Esophagus squamous epithelium (tissue), 5 donors: ENCODE measurements at places on chromosomes 2 and 18.

GRCh38 chr2:37898448-37898847, 26.6 kb upstream of the RMDN2 start:
- no peak for DNase-seq

GRCh38 chr2:136057802-136058140, 60.2 kb downstream of the CXCR4 start:
- no peak for DNase-seq

GRCh38 chr2:7849027-7849426, 832.8 kb upstream of the ID2 start:
- no peak for DNase-seq

DNA sequence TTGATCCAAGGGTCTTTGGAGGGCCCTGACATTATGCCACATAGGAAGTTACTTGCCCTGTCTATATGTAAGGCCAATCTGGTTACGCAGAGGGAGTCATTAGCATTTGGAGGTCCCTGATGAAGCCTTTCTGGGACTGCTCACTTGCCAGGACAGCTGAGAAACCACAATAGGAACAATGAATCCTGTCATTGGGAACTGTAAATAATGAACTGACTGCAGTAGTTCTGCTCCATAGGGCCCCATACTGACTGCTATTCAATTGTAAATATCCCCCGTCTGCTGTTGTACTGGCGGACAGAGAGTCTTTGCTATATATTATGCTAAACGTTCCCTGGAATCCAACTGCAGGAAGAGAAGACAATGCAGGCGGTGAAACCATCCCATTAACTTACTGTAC, 149.4 kb upstream of the DCC start:
- DNase-seq, result no peak

GRCh38 chr2:64052463-64053241, 33.4 kb upstream of the VPS54 start:
- no peak for DNase-seq

DNA sequence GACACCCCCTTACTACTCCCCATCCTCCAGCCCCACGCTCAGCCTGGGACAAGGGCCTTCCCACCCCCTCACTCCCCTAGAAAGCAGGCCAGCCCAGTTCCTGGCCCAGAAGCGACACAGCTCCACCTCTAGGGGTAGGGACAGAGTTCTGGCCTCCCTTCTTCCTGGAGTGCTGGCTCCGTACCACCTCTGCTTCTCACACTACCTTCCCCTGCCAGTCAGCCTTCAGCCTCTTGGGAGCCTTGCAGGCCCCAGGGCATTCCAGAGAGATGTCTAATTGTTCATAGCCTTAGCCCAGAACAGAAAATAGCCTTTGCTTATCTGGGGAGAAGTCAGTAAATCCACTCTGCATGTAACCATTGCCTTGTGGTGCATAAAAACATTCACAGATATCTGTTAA, 13.1 kb upstream of the CATIP start:
- no peak for DNase-seq

GRCh38 chr2:234630801-234631261, 133.9 kb upstream of the ARL4C start:
- DNase-seq, result no peak

DNA sequence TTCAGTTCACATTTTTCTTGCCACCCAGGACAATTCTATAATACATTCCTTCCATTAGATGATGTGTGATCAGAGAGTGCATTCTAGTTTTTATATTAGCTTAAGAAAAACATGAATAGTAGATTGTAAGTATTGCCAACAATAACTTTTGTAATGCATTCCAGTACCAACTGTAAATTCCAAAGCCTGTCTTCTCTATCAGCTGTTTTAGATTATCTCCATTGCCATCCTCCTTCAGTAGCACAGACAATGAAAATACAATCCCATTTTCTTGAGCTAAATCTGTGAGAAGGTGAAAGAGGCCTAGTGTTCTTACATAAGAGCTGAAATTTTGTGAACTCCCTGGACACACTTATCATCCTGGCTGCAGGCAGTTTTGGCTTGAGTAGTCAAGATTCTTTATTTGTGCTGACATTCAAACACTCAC, 103.9 kb downstream of the CCBE1 start:
- no peak for DNase-seq

DNA sequence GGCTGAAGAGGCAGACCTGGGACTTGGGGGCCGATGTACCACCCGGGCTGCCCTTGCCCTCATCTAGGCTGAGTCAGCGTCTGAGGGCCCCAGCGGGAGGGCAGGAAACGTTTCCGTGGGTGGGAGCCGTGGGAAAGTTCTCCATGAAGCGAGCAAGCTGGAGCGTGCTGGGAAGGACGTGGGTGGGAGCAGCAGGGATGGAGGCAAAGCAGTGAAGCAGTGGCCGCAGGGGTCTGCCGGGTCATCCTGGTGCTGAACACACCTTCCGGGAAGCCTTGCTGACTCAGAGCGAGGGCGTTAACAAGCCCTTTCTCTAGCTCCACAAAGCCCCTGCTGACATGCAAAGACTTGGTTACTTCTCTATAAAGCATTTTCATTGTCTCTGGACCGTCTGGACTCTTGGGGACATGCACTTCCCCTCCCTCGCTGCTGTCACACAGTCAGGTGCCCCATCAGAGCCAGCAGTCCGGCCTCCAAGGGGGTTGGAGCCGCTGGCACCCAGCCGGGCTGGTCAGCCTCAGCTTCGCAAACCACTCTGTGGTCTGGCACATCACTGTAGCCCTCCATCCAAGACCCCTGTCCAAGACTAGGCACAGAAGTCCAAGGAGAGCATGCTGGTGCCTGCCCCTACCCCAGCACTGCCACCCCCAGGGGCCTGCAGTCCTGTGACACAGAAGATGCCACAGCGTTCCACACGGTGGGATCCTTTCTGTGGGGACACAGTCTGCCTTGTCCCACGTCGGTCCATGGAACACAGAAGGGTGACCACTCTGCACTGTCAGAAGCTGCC, 115.1 kb upstream of the GPC1 start:
- no peak for DNase-seq

DNA sequence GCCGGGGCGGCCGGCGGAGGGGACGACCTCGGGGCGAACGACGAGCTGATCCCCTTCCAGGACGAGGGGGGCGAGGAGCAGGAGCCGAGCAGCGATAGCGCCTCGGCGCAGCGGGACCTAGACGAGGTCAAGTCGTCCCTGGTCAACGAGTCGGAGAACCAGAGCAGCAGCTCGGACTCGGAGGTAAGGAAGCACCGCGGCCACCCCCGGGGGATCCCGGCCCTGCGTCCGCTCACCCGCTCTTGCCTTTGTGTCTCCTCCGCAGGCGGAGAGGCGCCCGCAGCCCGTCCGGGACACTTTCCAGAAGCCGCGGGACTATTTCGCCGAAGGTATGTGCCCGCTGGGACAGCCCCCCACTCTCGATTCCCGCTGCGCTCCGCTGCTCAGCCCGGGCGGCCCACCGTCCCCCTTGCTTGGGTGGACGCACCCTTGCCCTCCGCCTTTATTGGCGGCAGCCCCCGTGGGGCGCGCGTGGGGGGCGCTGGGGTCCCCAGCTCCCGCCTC, 611 bp downstream of the TCF7L1 start:
- no peak for DNase-seq

DNA sequence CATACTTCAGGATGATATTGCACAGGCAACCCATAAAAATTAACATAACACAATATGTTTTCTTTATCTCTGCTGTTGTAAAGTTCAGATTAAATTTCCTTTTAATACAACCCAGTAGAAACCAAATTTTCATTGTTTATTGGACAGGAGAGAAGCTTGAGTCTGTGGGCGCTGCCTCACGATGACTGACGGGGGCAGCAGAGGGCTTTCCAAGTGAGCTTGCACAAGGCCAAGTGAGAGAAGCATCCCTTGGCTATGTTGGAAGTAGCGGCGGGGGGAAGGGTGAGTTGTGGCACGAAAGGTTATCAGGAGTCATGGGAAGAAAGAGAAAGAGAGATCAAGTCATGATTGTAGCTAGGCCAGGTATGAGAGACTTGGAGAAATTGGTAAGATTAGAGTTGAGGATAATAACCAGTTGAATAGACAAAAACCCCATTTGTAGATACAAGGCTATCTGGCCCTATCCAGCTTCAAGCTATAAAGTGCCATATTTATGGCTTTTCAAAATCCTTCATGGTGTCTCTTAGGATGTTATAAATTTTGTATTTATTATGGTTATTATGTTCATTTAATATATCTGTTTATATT, 413.7 kb upstream of the FAM98A start:
- no peak for DNase-seq

- DNase-seq, result no peak
These were observed 124.8 kb upstream of the LINC00305 start for GRCh38 chr18:64273724-64274123.

DNA sequence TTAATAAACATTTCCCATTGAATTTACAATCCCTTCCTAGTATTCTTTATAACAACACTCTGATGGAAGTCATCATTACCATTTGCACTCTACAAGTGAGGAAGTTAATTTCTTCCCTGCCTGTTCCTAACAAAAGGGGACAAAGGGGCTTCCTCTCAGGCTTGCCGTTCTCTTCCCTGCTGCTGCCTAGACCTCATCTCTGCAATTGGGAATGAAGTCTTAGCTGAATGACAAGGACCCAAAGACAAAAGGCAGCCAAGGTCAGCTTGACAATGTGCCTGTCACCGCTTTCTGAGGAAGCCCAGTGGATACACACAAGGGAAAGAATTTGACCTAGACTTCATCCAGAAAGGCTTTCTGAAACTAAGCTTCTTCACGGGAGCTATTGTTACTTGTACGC, 416.4 kb downstream of the CMPK2 start:
- DNase-seq, result no peak

DNA sequence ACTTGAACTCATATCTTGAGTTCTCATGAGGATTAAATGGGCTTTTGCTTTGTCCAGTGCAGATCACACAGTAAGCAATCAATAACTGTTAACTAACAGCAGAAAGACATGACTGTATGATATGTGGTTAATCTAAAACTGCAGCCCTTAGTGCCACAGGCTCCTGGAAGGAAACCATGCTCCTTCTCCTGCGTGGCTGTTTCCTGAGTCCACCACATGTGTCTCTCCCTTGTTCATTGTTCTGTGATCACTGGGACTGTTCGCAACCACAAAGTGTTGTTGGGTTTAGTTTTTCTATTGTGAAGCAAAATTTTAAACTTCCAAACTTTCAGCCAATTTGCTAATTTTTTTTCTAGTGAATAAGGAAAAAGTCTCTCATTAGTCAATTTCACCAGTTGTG, 130.9 kb upstream of the PTPRM start:
- DNase-seq, result no peak

DNA sequence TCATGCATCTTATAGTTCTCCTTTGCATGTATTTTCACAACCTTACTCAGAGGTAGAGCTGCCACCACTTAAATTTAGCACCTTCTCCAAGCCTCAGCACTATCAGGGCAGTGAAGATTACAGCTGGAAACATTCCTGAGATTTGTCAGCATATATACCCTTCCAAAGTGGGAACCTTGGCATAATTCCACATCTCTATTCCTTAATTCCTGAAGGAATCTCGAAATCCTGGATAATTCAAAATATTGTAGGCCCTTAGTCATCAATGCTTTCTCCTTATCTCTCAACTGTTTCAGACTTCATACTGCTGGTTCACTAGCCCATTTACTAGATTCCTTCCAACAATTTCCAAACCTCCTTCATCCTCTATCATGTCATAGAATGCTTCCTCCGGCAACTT, 87.4 kb downstream of the ITSN2 start:
- no peak for DNase-seq

GRCh38 chr2:167104691-167105090, 216.4 kb downstream of the XIRP2 start:
- no peak for DNase-seq

GRCh38 chr2:74843433-74843832, 9.5 kb downstream of the HK2 start:
- no peak for DNase-seq

- no peak for DNase-seq
These were observed 32.6 kb upstream of the AGPS start for GRCh38 chr2:177359836-177360595.

DNA sequence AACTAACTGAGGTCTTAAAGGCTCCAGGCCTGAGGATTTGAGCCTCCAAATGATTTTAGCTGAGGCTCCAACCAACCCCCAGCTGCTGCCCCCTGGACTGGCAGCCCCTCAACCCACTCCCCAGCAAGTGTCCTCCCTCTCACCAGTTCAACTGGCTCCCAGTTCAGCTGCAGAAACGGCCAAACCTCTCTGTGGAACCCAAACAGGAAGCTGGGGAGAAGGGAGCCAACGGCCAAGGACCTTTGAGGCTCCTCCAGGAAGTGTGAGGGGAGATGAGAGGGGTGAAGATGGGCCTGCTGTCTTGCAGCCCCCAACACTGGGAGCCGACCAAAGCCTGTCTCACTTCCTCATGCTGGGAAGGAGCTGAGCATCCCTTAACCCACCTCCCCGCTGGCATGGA, 24.9 kb downstream of the ZFP36L2 start:
- no peak for DNase-seq

DNA sequence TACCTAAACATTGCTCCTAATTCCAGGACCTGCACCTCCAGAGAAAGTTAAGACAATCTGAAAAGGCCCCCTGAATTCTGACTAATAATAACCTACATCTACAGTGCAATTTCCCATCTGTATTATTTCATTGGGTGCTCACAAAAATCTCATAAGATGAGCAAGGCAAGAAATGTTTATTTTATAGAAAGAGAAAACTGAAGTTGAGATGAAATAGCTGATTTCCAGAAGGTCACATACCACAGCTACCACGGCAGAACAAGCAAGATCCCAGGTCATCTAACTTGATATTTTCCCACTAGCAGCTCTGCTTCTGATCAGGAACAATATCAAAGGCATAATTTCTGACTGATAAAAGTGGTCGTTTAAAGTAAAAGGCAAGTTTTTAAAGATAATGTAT, 105.8 kb upstream of the COL5A2 start:
- DNase-seq, result no peak

GRCh38 chr2:129813404-129813803, 166.1 kb upstream of the RAB6C start:
- DNase-seq, result no peak

GRCh38 chr18:23825978-23826405, 136.7 kb downstream of the LAMA3 start:
- no peak for DNase-seq

DNA sequence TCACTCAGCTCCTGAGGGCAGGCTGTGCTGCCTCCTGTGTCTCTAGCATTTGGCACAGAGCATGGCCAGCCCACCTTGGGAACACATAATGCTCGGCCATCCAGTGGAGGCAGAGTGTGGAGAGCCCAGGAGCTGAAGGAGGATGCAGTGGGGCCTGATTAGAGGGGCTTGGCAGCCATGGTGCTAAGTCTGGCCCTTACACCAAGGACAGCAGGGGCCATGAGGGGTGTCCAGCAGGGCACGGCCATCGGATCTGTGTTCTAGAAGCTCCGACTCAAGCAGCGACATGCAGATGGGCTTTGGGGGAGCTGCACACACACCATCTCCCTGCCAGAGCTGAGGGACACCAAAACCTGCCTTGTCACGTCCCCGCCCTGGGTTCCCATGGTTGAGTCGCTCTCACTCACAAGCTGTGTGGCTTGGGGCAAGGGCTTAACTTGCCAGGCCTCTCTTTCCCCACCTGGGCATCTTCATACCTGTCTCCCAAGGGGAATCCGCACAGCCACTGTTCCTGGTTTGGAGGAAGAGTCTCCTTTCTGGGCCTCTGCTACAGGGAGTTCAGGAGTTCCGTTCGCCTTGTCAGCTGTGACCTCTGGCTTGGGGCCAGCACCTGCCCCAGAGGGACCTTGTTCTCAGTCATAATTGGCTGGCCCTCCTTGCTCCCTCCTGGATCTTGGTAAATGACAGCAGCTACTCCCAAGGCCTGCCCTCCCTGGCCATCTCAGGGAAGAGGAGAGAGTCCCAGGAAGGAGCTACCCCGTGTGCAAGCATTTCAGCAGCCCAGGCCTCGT, 1.3 kb upstream of the TOGARAM2 start:
- DNase-seq, result no peak

GRCh38 chr2:46263347-46263746, 33.9 kb upstream of the EPAS1 start:
- no peak for DNase-seq
